ENCODE measurements at places on chromosomes 2 and 18.

GRCh38 chr18:47932603-47933002 lies 2.1 kb upstream of the SMAD2 start:
- DNase-seq, result no peak

DNA sequence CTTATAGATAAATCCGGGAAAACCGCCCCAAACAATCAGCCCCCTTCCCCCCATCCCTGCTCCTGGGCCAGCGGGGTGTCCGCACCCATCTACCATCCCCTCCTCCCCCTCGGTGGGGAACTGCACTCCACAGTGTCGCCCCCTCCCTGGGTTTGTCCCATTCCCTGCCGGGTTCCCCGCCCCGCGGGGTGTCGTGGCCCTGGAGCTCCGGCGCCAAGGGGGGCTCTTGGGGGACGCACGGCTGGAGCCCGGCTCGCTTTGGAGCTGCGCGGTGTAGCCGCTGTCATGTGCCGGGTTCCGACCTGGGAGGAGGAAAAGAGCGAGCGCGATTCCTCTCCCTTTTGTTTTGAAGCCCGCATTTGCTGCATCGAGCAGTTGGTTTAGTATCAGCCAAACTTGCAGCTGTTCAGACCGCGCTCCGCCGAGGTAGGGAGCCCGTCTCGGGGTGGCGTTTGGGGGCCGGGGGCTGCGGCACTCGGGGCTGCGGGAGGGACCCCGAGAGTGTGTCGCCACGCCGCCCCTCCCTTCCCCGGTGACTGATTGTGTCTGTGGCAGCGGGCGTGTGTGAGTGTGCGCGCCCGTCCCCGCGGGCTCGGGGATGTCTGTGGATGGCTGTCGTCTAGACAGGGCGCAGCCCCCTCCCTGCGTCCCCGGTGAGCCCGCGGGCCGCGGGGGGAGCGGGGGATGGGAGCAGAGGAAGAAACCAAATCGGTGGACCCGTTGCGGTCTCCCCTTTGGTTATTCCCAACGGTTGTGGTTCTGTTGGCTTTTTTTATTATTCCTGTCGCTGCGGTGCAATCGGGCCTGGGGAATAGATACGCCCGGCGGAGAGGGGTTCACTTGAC lies 797 bp downstream of the CTIF start:
- DNase-seq, result no peak

DNA sequence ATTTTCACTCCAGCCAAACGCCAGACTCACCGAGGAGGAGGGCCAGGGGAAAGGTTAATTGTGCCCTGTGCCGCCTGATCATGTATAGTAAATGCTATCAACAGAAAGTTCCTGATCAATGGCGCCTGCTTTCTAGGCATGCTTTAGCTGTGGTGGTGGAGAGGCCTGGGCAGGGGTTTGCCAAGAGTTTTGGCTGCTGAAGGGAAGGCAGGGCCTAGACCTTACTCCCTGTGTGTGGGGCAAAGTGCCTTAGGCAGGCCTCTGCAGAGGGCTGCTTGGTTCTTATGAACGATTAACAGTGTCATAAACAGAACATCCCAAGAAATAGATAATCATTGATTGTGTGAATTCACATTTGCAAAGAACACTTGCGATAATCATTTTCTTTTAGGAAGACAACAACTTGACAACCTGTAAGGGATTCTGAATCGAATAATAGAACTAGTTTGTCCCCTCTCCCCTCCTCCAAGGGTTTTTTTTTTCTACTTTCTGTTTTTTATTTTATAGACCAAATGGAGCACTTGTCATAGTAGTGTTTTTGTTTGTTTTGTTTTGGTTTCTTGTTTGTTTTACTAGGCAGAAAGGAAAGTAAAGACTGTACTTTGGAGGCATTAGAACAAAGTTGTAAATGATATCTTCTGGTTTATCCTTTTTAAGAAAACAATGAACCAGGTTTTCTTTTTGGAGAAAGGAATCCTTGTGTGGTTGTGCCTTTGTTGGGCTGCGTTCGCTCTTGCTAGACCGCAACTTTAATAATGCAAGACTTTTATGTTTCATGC lies 6.5 kb downstream of the TSHZ1 start:
- DNase-seq, result no peak

DNA sequence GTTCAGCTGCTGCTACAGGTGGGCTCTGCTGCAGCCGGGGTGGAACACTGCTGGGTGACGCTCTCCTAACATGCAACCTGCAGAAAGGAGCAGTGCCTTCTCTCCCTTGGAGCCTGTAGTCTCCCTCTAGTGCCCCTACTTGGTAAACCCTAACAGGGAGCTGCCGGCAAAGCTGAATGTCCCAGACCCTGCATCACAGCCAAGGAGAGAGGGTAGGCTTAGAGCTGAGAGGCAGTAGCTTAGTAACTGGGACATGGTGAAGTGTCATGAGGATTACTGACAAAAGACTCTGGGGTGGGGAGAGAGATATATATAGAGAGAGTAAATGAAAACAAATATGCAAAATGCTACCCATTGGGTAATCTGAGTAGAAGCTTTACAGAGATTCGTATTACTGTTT lies 9.9 kb downstream of the NCAPH start:
- DNase-seq, result no peak

- DNase-seq, result no peak
Observed at GRCh38 chr2:17788773-17789172, 27.5 kb upstream of the MSGN1 start.

DNA sequence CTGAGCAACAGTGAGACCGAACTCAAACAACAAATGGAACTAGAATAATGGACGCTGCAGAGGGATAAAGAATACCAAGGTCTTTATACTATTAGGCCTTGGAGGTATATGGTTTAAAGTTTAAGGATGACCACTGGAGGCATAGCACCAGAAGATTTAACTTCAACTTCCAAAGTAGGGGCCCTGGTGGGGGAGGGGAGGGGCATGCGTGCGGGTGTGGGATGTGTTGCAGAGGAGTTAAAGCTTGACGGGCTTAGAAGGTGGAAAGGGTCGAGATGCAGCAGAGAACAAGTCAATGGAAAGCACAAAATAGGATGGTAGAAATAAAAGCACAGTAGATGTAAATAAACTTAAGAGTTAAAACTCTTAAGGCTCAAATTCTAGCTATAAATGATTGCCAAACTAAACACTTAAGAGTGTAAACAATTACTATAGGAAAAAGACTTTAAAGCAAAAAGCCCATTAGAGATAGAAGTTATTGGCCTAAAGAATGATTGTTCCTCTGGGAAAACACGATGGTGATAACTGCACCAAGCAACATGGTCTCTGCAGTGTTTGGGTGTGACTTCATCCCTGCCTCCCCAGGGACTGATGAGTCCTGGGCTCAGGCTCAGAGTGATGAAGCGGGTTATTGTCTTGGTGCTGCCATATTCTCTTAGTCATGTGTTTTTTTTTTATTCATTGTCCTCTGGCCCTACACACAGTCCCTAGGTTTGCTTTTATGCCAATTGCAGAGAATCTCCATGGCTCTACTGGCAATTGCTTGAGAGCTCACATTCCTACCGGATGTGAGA lies 13.0 kb downstream of the RRM2 start:
- DNase-seq, result no peak

GRCh38 chr2:55992455-55992854 lies 68.9 kb upstream of the EFEMP1 start:
- no peak for DNase-seq

- no peak for DNase-seq
Observed at GRCh38 chr18:13465124-13465446, 246.5 kb downstream of the LDLRAD4 start.

DNA sequence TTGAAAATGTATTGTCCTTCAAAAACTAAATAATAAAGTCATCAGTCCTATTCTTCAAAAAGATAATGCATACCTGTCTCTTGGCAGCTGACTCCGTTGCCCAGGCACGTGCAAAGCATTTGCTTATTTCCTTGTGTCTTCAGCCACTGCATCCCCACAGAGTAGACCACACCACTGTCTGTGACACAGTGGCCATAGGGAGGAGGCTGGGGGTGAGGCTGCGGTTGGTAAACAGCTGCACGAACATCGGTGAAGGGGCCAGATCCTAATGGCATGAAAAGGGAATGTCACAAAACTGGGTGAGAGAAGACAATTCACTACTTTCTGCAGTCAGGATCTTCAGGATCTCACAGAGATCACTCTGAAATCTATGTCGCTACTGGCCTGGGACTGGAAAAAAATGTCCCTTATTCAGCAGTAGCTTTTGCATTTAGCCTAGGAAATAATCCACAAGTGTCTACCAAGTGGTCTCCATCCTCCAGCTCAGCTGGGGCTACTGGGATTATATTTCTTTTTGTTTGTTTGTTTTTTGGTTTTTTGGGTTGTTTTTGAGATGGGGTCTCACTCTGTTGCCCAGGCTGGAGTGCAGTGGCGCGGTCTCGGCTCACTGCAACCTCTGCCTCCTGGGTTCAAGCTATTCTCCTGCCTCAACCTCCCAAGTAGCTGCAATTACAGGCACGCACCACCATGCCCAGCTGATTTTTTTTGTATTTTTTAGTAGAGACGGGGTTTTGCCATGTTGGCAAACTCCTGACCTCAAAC lies 10.7 kb downstream of the FN1 start:
- no peak for DNase-seq

- DNase-seq, result no peak
Observed at GRCh38 chr2:138794724-138795123, 14.5 kb upstream of the NXPH2 start.

DNA sequence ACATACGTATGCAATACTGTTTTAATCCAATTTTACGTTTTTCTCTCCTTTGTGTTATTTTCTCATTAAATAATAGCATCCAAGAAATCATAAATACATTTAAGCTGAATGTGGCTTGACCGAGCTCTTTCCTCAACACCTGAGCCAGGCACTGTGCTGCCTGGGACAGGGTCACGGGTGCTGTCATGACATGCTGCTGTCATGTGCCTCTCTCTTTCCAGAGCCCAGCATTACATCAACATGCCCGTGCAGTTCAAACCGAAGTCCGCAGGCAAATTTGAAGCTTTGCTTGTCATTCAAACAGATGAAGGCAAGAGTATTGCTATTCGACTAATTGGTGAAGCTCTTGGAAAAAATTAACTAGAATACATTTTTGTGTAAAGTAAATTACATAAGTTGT lies 94.1 kb upstream of the LDLRAD4 start:
- no peak for DNase-seq

DNA sequence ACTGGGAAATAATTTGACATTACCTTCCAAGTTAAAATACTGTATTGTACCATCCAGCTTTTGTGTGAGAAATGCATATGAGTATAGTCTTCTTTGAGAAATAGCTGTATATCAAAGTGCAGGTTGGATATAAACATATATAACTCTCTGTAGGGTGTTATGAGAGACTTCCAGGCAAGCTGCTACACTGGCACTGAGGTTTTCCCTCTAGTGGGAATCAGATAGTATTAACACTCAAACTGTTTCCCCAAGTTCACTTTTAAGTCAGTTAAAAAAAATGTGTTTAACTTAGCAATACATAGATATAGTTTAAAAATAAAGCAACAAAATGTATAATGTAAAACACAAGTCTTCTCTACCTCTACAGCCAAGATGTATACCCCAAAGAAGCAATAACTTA lies 368.4 kb upstream of the SLC8A1 start:
- no peak for DNase-seq

GRCh38 chr18:2508678-2509077 lies 62.6 kb downstream of the METTL4 start:
- no peak for DNase-seq

Measured in Jurkat, Clone E6-1 (cell line).